MV-4-11 (cell line): ENCODE measurements at places on chromosomes 6 and 20.

DNA sequence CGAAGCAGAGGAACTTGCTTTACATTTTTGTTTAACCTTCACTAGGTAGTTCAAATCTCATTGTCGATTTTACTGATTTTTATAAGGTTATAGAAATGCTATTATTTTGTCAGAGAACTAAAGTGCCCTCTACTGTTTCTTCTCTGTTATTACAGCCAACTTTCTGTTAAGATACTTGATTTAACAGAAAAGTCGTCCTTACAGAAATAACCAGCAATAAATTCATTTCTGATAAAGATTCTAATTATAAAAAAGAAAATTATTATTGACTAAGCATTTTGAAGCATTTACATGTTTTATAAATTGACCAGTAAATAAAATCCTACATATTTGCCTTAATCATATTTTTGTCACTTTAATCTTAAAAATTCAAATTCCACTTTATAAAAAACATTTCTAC is 60.8 kb downstream of the OGFRL1 start:
- peak; percentile 36 for DNase-seq

DNA sequence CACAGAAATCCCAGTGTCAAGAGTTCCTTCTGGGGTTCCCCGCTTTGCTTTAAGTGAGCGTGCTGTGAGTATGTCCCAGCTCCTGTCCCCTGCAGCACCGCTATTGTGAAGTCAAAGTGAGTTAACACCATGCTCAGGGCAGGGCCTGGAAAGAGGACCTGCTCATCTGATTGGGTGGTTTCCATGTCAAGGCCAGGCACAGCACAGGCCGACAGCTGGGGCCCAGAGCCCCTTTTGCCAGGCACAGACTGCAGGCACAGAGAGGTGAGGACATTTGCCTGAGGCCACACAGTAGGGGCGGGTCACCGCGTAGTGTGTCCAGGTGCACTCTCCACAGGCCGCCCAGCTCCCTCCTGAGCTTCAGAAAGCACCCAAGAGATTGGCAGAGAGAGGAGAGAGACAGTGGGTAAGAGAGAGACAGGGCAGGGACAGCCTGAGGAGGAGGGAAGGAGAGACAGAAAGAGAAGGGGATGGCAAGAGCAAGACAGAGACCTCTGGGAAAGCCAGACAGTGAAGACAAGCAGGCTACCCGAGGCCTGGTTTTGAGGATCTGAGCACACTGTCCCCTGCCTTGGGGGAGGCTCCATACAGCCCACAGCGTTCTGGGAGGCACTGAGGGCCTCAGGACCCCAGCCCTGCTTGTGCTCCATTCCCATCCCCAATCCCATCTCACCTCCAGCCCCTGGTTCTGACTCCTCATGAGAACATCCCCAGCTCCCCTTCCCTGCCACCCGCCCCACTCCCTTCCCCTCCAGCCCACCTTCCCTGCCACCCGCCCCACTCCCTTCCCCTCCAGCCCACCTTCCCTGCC is 6.5 kb upstream of the BPIFB1 start:
- no peak for DNase-seq

- no peak for DNase-seq
These were observed 226.2 kb downstream of the ERMARD start for GRCh38 chr6:169977434-169978265.

DNA sequence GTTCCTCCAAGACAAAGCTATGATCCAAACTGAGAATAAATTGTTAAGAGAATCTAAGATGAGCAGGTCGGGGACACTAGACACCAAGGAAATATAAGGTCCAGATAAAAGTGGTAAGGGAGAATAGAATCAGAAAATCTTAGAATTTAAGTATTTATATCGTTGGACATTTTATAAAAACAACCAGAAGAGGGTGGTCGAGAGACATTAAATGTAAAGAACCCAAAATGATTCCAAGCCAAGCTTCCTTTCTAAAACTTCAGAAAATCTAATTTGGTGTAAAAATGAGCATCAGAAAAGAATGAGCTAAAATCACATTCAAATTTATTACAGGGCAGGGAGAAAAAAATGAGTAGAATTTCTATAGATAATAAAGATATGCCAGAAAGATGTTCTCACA is 97.8 kb upstream of the OGFRL1 start:
- peak; percentile 21 for DNase-seq

DNA sequence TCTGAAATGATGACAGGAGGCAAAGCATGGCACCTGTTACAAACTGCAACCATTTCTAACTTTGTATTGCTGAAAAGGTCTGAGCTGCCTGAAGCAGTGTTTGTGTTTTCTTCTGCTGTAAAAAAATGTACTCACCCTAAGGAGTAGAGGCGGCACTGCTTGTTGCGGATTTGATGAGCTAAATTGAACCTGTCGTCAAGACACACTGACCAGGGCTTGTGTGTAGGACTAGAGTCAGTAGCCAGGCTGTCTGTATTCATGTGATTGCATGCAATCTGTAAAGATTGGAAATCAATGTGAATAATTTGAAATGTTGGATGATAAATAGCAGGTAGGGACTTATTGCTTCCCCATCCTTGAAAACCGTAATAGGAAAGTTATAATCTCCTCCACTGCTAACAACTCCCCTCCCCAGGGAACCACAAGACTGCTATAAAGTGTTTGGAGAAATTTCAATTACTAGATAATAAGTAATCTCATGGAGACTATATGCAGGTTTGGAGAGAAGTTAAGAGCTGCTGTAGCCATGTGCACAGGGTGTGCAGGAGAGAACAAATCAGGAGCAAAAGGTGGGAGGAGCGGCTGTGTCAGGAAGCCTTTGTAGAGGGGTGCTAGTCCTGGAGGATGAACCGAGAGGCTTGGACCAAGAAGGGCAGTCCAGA is 42.8 kb downstream of the METTL24 start:
- DNase-seq, result no peak

DNA sequence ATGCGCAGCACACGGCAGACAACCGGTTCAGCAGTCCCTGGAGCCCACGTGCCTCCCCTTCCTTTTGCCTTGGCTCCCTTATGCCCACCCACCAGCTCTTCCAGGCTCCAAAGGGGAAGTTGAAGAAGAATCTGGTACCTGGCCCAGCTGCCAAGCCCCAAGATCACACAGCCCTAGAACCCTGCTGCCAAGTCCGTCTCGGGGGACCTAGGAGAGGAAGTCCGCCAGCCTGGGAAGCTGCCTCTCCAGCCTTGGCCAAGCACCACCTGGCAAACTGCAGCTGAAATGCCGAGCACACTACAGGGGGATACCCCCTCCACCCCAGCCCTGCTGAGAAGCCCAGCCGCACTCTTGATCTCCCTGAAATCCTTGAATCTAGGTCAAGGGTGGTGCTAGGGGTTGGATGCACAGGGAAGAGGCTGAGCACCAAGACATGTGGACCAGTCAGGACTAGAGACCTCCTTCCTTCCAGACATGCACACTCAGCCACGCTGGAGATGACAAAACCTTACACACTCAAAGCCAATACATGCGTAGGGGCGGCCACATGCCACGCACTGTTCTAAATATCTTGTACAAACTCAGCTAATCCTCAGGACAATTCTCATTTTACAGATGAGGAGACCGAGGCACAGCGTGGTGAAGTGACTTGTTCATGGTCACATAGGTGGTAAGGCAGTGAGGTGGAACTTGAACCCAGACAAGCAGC is 124.1 kb downstream of the PREX1 start:
- DNase-seq, result no peak

DNA sequence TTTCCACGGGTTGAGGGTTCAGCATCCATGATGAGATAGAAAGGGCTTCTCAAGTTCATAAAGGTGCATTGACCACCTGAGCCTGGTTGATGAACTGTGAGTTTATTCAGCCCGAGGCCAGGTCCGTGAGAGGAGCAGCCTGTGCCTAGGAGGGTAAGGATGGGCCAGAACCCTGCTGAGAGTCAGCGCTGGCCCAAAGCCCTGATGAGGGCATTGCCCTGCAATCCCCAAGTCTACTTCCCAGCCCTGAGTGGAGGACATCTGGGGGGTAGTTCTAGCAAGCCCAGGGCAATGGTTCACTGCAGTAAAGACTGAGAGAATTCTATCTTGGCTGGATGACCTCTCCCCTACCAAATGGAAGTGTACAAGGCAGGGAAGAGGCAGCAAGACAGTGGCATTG is 123.3 kb upstream of the NXT1 start:
- DNase-seq, result no peak

DNA sequence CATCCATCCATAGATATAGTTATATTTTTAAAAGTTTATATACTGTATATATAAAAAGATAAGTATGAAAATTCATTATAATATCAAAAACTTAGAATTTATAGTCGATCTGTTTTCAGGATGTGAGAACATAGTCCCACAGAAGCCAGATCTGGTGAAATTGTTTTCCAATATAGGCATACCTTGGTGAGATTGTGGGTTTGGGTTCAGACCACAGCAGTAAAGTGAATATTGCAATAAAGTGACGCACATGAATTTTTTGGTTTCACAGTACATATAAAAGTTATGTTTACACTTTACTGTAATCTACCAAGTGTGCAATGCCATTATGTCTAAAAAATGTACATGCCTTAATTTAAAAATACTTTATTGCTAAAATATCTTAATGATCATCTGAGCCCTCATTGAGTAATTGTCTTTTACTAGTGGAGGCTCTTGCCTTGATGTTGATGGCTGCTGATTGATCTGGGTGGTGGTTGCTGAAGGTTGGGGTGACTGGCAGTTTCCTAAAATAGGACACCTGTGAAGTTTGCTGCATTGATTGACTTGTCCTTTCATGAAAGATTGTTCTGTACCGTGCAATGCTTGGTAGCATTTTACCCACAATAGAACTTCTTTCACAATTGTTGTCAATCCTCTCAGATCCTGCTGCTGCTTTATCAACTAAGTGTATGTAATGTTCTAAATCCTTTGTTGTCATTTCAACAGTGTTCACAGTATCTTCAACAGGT is 29.8 kb downstream of the AIG1 start:
- no peak for DNase-seq

DNA sequence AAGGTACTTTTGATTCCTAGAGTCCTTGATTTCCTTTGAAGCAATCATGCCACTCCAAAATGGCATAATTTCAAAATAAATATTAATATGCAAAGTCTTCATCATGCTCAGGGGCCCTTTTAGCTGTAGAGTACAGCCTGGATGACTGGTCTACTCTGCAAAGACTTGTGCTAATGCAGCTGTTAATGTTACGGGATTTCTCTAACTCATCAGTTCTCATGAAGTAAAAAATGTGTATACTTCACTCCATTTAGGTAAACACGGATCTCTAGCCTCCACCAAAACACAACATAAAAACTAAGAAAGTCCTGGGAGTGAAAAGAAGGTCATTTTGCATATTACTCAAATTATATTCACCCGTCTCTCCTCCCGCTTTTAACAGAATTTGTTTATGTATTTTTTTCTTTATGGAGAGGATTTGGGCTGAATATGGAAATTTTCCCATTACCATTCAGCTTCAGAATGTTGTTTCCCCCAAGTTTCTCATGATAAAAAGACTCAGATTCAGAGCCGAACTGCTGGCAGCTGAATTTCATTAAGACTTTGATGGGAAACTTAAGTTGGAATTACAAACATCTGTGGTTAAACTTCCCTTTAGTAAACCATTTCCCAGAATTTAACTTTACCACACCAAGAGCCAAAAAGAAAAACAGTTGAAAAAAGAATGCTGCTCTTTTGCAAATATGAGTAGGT is 8.7 kb downstream of the LAMA4 start:
- DNase-seq, result no peak

GRCh38 chr6:143516690-143517446 is 5.3 kb upstream of the FUCA2 start:
- DNase-seq, result peak; percentile 68

DNA sequence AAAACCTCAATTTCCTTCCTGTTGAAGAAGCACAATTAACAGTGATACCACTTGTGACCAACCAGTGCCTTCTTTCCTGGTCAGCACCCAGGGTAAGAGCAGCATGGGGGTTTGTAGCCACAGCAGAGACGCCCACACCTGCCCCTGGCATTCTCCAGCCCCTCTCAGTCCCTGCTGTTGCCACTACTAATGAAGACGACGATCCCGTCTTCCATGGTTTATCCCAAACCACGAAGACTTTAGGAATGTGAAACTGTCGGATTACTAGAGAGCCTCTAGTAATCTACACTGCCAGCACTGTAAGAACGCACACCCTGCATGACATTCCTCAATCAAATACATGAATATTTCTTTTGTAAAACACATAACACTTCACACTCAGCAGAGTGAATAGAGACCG is 60.0 kb downstream of the GINS1 start:
- DNase-seq, result no peak

DNA sequence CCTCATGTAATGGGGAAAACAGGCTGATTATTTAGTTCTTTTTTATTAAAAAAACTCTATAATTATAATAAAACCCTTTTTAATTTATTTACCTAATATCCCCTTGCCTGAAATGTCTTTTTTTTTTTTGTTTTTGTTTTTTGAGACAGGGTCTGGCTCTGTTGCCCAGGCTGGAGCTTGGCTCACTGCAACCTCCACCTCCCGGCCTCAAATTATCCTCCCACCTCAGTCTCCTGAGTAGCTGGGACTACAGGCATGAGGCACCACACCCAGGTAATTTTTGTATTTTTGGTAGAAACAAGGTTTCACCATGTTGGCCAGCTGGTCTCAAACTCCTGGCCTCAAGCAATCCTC is 30.3 kb upstream of the HBS1L start:
- DNase-seq, result no peak

- DNase-seq, result peak; percentile 40
These were observed 193.8 kb upstream of the SNX9 start for GRCh38 chr6:157629220-157629619.

GRCh38 chr6:26377719-26378118 is 5.2 kb upstream of the BTN2A2 start:
- DNase-seq, result no peak

- DNase-seq, result no peak
These were observed 281.7 kb upstream of the PRDM1 start for GRCh38 chr6:105804424-105804823.

DNA sequence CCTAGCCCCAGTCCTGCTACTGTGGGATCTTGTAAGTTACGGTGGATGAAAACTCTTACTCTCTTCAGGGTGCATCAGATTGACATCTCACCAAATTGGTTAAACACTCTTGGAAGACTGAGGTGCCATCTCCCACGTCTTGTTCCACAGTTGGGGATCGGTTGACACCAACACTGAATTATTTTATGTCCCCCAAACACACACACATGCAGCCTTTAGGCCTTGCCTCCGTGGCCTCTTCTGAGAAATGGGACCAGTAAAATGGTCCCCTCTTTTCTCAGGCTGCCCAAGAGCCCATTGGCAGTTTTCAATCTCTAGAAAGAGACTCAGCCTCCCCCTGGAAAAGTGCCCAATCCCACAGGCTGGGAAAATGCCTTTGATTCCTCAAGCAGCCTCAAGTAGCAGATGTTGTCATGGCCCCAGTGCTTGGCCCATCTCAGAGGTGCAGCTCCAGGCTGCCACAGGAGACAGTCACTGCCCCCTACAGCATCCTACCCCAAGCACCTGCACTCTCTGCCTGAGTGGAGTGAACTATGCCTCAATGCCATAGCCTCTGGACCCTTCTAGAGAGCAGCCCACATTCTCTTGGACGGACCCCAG is 163.9 kb downstream of the ANKRD60 start:
- DNase-seq, result no peak

DNA sequence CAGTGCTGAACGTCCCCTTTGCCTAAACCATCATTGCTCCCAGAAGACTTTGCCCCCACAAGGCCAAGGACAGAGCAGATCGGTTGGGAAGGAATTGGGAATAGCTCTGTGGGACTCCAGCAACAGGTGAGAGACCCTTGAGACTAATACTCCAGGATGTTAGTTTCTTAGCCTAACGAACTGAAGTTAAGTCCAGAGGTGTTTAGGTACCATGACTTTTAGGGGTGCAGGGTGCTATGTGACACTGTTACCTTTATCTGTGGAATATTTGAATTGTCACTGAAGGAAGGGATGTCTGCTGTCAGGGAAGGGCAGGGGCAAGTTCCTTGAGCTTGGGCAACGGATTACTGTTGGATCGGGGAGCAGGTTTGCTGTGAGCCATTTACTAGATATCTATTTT is 1.9 kb downstream of the BLCAP start:
- no peak for DNase-seq

GRCh38 chr6:73521351-73521985 is 636 bp upstream of the EEF1A1 start:
- peak; percentile 75 for DNase-seq
